ENCODE measurements at places on chromosomes 1 and 21.
A peak's percentile ranks its signal among the peaks of the same experiment; 100 is the strongest.

GRCh38 chr1:36328713-36329112 is 5.3 kb upstream of the EVA1B start:
- DNase-seq = no peak

- no peak for DNase-seq
Observed at GRCh38 chr1:112359961-112360767, 35.9 kb upstream of the CTTNBP2NL start.

- no peak for DNase-seq
Observed at GRCh38 chr1:119947468-119947867, 51.2 kb upstream of the ADAM30 start.

- DNase-seq = no peak
Observed at GRCh38 chr1:21365036-21365435, 74.8 kb upstream of the ECE1 start.

DNA sequence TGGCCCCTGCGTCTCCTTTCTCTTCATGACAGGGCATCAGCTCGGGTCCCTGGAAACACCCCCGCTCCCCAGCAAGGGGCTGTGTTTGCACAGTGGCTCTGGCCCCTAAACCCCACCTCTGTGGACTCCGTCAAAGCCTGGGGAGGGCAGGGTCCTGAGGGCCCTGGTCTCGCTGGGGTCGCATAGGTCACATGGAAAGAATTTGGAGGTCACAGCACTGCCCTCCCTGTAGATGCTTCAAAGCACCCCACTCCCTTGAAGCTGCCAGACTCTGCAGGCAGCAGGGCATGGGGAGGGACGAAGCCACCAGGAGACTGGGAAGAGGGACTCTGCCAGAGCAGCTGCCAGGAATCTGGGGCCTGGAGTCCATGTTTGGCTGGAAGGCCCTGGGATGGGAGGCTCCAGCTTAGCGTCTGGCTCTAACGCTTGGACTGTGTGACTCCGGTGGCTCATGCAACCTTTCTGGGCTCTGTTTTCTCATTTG is 36.6 kb upstream of the ECE1 start:
- DNase-seq = no peak

DNA sequence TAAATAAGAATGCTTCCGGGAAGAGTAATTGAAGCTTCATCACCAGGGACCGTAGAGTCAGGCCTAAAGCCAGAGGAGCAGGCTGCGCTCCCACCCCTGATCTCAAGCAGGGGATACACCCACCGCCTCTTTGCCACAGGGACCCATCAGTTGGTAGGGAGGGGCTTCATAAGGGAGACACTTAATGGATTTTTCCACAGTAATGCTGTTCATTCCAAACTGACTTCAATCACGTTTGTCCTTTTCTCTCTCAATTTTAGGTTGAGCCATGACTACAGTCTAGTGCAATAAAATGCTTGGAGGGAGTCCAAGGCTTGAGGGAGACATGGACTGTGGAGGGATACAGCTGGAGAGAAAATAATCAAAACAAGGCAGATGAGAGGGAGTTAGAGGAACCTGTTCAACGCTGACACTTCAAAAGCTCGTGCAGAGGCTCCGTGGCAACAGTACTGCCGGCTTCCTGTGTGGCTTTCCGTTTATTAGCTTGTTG is 111.5 kb downstream of the SEC16B start:
- DNase-seq = no peak

DNA sequence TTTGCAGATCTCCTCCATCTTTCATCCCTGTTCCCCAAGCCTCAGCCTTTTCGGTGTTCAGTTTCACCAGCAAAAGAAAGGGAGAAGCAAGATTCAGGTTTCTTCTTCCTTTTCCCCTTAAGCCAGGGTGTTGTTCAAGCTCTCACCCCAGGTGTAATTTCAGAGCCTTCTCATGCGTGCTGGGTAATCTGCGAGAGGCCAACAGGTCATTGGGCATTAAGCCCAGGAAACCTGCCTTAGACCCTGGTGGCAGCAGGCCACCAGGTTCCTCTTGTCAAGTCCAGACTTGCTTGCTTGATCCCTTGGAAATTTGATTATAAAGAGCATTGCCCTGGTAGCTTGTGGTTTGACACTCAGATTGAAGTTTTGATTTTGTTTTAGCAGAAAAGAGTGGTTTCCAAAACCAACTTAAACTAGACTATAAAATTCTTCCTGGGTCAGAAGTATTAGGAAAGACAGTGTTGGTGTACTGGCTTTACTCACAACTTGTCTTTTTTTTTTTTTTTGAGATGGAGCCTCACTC is 6.9 kb downstream of the AKR1A1 start:
- no peak for DNase-seq

- no peak for DNase-seq
Observed at GRCh38 chr1:209862391-209863356, 34.9 kb downstream of the UTP25 start.

GRCh38 chr1:17045150-17045549 is 8.7 kb downstream of the SDHB start:
- DNase-seq = no peak

DNA sequence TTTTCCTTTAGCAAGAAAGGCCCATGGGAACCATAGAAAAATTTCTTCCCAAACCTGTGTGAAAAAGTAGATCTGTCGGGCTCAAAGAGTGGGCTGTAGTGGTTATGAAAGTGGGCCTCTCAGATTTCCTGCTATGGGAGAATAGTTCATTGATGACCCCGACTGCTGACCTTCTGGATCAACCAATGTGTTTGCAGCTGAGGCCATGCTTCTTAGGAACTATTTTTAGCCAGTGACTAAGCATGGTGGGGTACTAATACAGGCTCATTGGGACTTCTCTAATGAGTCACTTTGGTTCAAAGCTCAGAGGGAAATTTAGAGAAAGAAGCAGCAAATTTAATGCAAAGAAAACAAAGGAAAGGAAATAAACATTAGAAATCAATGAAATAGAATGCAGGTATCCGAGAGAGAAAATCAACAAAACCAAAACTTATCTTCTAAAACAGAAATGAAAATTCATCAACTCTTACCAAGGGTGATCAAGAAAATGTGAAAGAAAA is 12.6 kb upstream of the PSMA5 start:
- no peak for DNase-seq

- DNase-seq = peak; percentile 19
Observed at GRCh38 chr1:46062651-46063319, 69.6 kb downstream of the PIK3R3 start.

DNA sequence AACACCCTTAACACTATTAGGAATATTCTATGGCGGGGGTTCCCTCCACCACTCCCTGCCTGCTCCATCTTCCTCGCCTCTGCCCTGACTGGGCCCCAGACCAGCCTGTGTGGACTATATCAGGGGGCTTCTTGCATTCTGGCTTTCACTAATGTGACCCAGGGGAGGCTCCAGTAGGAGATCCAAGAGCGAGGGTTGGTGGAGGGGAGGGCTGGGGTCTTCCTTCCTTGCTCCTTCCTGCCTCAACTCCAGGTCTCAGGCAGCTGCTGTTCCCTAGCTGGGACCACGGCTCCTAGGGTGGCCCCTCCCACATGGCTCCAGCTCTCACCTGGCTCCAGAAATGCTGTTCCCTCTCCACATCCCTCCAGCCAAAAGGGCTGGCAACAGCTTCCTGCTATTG is 257.4 kb downstream of the MATN1 start:
- no peak for DNase-seq

DNA sequence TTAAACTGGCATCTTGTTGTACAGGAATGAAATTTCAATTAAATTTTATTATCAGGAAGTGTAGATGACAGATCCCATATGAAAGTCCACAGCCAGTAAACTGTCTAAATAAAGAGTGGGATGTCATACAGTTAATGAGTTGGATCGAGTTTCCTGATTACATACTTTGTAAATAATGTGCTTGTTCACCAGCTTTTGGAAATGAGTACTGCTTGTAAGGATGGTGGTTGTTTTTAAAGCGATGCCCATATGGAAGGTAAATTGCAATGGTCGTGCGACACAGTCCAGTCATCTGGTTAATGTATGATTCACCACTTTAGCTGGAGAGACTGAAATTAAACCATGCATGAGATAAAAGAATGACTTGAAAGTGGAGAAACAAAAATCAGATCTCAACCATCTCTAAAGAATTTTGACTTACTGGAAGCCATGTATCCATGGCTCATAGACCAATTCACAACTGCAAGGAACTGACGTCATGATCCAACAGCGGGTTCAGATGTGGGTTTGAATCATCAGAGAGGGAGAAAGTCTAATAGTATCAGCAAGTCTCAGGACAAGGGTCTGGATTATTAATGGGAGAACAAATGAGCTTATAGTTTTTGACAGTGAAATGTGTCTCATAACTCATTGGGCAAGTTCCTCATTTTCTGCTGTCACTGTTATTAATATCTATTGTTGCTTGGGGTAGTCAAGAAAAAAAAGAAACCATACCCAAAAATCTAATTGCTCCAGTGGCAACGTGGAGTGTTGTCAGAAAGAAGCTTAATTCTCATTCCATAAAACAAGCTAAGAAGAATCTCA is 49.0 kb downstream of the MAP10 start:
- no peak for DNase-seq

- no peak for DNase-seq
Observed at GRCh38 chr1:232038706-232039677, 412.4 kb downstream of the DISC1 start.

- no peak for DNase-seq
Observed at GRCh38 chr21:45126204-45126626, 51.8 kb downstream of the ADARB1 start.

- DNase-seq = peak; percentile 44
Observed at GRCh38 chr1:231628207-231628876, 1.8 kb downstream of the DISC1 start.

DNA sequence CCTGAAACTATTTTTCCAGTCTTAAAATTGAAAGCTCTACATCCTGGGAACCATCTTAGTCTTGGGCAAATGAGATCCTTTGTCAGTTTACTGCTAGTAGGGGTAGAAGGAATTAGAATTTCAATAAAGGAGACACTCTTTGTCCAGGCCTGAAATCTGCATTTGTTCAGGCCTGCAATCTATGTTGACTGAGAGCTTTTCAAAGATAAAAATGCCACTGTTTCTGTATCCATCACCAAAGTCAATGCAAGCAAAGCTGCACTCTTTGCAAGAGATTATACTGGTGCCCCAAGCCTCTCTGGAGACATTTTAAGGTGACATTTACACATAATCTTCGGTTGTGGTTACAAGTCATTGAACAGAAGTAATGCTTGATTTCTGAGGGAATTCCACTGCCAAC is 135.7 kb downstream of the CTH start:
- no peak for DNase-seq

- no peak for DNase-seq
Observed at GRCh38 chr1:154884869-154885701, 15.0 kb upstream of the KCNN3 start.

DNA sequence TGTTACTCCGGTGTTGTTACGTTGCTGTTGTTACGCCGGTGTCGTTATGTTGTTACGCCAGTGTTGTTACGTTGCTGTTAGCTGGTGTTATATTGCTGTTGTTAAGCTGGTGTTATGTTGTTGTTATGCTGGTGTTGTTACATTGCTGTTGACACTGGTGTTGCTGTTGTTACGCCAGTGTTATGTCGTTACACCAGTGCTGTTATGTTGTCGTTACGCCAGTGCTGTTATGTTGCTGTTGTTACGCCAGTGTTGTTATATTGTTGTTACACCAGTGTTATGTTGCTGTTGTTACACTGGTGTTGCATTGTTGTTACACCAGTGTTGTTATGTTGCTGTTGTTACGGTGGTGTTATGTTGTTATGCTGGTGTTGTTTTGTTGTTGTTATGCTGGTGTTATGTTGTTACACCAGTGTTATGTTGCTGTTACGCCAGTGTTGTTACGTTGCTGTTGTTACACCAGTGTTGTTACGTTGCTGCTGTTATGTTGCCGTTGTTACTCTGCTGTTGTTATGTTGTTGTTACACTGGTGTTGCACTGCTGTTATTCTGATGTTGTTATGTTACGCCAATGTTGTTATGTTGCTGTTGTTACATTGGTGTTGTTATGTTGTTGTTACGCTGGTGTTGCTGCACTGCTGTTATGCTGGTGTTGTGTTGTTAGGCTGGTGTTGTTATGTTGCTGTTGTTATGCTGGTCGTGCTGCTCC is 25.6 kb downstream of the H6PD start:
- DNase-seq = no peak

GRCh38 chr1:204544321-204544720 is 28.1 kb downstream of the MDM4 start:
- no peak for DNase-seq

GRCh38 chr1:232368821-232369321 is 261.1 kb downstream of the SIPA1L2 start:
- DNase-seq = no peak

DNA sequence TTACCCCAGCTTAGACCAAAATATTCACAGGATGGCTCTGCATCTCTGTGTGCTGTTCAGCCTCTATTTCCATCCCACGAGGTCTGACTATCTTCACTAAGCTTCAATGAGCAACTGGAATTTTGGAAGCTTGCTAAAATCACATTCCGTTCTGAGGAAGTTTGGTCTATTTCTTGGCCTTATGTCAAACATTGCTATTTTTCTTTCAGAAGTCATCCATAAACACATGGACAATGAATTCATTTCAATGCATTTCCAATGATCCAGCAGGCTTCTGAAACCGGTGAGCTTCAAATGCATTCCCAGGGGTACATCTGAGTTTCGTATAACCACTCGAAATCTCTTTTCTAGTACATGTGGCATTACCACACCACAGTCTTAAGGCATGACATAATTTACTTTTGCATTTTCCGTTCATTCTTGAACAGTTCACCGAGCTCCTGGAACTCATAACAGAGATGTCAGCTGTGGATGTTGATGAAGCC is 294.1 kb upstream of the KAZN start:
- DNase-seq = no peak

- DNase-seq = no peak
Observed at GRCh38 chr1:51504806-51505525, 14.1 kb downstream of the EPS15 start.

- DNase-seq = no peak
Observed at GRCh38 chr1:10631121-10631810, 156.5 kb downstream of the PEX14 start.

DNA sequence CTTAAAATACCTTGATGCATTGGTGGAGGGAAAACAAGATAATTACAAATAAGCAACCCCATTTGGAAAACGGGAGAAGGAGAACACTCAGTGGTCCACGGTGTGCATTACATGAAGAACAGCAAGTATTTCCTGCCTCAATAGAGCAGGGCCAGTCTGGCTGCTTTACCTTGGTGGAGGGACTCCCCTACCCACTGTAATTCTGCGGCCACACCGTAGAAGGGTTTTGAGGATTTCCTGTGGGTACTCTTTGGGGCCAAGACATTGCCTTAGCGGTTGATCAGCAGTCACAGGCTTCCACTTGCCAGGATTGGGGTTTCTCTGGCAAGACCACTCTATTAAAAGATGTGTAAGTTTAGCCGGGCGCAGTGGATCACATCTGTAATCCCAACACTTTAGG is 16.3 kb upstream of the TMEM54 start:
- no peak for DNase-seq

- no peak for DNase-seq
Observed at GRCh38 chr1:189405419-189405818, 1072.2 kb downstream of the BRINP3 start.

Data from activated CD4-positive, alpha-beta T cell treated with anti-CD3 and anti-CD28 coated beads for 24 hours (primary cell).